ENCODE measurements at places on chromosomes 2 and 18.
A peak's percentile ranks its signal among the peaks of the same experiment; 100 is the strongest.

- no peak for DNase-seq
Observed at GRCh38 chr18:71403501-71403900, 1114.7 kb downstream of the SOCS6 start.

GRCh38 chr2:222964376-222965031, 87.5 kb upstream of the KCNE4 start:
- DNase-seq = no peak

DNA sequence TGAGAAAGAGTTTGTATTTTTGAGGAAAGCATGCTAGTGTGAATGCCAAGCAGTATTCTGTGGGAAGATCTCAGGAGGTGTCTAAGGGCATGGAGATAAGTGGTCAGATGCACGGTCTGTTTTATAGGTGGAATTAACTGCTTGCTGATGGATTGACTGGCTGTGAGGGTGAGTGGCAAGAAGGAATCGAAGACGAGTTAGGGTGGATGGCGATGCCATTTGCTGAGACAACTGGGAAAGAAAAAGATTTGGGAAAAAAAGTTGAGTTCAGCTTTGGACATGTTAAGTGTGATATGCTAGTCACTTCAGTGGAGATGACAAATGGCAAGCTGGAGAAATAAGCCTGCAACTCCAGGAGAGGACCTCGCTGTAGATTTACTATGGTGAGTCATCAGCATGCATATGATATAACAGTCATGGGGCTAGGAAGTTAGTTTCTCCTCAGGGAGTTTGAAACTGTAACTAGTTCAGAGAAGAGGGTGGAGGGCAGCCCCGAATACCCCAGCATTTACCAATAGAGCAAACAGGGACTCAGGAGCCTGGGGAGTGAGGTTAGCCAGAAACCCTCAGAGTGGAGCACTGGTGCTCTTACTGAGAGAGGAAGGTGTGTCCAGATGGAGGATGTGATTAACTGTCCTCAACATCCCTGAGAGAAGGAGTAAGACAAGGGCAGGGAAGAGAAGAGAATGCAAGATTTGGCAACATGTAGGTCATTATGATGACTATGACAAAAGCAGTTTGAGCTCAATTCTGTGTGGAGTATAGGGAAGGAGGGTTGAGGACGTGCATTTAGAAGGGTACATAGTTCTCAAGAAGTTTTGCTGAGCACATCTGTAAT, 2.0 kb upstream of the HK2 start:
- peak; percentile 64 for DNase-seq

- DNase-seq = no peak
Observed at GRCh38 chr2:121831841-121832240, 76.4 kb downstream of the TSN start.

GRCh38 chr2:121529439-121530211, 1.1 kb upstream of the RNU4ATAC start:
- no peak for DNase-seq

- peak; percentile 68 for DNase-seq
Observed at GRCh38 chr2:11748018-11748860, 1.8 kb downstream of the LPIN1 start.

GRCh38 chr2:32484937-32485336, 128.1 kb downstream of the BIRC6 start:
- DNase-seq = no peak

DNA sequence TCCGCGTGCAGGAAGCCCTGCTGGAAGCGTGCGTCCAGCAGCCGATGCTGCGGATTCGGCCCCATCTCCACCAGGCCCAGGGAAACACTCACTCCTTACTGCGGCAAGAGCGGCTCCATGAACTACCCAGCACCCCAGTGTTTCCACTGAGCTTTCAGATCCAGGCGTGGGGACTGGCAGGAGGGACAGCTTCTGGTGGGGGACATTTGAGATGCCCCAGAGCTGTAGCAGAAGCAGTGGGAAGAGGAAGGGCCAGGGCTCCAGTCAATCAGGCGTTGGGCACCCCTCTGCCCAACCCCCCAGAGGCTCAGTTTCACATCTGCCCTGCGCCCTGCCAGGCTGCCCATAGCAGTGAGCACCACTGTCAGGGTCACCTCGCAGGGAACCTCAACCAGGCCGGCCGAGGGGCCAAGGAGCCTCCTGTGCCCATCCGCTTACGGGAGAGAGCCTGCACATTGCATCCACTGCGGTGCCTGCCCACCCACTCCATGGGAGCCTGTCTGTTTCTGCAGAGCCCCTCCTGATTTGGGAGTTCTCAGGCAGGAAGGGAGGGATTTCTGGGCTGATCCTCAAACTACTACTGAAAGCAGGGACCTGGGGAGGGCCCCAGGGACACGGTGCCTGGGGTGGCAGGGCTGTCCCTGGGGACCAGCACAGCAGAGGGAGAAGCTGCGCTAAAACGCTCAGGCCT, 4.6 kb downstream of the AGXT start:
- DNase-seq = no peak

- DNase-seq = peak; percentile 75
Observed at GRCh38 chr2:27723372-27724144, 48.0 kb upstream of the MRPL33 start.

DNA sequence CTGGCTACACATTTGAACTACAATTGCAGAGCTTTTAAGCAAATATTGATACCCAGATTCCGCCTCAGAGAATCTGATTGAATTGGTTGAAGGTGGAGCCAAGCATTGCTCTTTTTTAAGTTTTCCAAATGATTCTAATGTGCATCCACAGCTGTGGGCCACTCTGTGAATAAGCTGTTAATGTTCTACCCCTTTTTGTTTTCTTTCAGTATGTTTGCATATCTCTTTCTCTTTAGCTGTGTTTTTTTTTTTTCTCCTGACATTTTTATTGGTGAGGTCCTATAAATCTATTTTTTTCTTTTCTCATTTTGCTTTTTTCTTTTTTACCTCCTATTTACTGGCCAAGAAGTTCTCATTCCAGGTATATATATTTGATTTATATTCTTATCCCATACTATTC, 6.5 kb downstream of the SCN3A start:
- no peak for DNase-seq

- DNase-seq = no peak
Observed at GRCh38 chr2:212939777-212940531, 211.5 kb downstream of the IKZF2 start.

- no peak for DNase-seq
Observed at GRCh38 chr18:37176621-37176934, 347.7 kb downstream of the KIAA1328 start.

DNA sequence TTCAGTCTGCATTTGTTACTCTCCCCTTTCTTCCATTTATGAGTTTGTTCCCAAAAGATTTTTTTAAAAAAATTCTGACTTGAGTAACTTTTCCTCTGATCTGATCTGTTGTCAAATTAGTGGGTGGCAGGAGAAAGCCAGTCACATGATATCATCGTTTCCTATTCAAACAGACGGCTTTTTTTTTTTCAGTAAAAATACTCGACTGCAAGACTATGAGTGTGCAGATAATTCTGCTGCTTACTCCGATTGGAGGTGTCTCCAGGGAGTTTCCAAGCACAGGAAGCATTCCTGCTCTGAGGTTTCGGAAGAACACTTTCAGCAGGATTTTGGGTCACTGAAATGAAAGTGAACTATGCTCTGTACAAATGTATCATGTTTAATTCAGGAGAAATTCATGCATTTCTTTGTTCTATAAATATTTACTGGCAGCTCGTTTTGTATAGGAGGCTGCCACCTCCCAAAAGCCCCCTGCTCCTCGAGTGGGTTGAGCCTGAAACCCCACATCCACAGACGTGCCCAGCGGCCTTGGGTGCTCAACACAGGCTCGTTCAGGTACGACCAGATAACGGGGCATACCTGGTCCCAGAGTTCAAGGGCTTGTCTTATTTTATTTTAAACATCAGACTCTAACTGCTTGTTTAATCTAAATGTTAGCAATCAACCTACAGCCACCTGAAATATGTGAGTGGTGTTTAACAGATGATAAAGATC, 126.9 kb upstream of the ZNF516 start:
- DNase-seq = no peak

- no peak for DNase-seq
Observed at GRCh38 chr2:157526070-157526469, 82.2 kb upstream of the CYTIP start.

DNA sequence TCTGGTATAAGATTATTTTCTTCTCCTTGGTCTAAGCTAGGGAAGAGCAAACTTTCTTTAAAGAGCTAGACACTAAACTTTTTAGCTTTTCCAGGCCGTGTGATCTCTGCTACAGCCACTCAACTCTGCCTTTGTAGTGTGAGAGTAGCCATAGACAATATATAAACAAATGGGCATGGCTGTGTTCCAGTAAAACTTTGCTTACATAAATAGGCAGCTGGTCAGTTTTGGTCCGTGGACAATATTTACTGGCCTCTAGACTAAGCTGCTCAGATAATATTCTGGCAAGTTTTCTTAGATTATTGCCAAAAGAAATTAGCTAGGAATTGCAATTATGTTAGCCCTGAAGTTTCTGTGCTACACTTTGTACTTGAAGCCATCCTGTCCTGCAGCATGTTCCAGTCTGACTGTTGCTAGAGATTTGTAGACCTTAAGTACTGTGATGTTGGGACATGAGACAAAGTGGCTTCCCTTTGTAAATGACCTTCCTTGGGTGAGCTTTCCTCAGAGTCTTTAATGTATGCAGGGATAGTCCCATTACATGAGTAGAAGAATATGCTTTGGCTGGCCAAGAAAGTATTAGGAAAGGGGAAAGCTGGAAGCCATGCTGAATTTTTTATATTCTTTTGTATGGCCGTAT, 126.9 kb downstream of the SOX11 start:
- DNase-seq = no peak

DNA sequence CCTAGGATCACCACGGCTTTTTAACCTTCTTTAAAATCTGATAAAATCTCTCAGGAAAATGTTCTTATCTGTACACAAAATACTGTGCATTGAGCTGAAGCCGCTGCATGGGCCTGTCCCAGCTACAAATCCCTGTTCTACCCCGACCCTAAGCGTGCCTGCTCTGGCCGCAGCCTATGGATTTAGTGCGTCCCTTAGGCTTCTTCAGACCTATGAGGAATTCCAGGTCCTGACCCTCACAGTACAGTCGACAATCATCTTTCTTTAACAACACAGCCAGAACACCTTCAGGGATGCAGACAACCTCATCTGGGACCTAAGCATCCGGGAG, 477 bp upstream of the WDCP start:
- DNase-seq = no peak

GRCh38 chr2:54813584-54813983, 90.1 kb downstream of the EML6 start:
- no peak for DNase-seq

- DNase-seq = no peak
Observed at GRCh38 chr2:62736899-62737559, 31.5 kb downstream of the EHBP1 start.

DNA sequence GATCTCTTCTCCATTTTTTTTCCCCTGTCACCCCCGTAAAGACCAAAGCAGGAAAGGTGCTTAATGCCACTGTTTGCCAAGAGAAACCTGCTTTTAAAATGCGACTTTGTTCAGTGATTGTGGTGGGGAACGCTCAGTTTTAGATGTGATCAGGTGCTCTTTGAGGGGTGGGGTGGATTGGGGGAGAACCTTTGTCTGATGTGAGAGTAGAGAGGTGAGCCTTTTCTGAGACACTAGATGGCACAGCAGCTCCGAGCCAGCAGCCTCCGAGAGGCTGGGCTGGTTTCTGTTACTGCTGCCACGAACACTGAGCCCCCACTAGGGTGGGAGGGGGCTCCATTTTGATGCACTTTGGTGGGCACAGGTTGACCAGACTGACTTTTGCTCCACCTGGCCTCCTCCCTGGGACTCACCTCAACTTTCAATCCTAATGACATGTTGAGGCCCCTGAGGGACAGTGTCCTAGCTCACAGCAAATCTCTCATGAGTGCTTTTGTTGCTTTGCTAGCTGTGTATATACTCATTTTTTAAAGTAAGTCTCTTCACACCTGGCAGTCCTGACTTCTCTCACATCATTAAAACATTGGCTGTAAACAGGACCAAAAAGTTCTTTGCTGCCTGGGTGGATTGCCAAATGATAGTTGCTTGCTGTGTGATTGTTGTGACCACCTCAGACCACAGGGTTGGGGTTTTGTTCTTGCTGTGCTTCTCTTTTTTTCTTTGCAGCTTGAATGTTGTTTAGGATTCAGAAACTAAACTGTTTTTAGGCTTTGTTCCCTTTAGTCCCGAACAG, 98.2 kb upstream of the MAP3K20 start:
- DNase-seq = no peak

DNA sequence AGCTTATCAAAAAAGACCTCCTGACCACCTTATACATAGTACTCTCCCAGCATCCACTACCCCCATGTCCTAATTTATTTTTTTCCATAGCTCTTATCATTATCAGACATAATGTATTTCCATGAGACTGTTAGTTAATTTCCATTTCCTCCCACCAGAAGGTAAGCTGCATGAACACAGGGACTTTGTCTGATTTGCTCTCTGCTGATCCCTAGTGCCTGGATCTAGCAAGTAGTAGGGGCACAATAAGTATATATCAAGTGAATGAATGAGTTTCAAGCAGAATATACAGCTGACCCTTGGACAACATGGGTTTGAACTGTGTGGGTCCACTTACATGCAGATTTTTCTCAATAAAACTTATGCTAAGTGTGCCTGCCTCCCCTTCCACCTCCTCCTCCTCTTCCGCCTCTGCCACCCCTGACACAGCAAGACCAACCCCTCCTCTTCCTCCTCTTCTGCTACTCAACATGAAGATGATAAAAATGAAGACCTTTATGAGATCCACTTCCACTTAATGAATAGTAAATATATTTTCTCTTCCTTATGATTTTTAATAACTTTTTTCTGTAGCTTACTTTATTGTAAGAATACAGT, 53.8 kb downstream of the CTAGE1 start:
- DNase-seq = no peak

DNA sequence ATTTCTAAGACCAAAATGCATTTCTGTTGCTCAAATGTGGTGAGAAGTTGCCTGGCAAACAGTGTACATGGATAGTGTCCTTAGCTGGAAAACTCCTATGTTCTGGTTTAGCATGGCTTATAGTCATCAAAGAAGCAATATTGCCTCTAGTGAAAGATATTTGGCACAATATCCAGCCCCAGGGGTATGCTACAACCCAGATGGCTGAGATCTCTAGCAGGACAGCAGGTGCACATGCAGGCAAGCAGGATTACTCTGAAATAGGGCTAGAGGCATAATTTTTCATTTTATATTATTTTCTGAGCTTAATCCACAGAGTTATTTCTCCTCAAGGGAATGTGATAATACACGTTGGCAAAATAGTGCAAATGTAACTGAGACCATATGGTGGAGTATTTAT, 34.0 kb downstream of the CCDC195 start:
- no peak for DNase-seq

DNA sequence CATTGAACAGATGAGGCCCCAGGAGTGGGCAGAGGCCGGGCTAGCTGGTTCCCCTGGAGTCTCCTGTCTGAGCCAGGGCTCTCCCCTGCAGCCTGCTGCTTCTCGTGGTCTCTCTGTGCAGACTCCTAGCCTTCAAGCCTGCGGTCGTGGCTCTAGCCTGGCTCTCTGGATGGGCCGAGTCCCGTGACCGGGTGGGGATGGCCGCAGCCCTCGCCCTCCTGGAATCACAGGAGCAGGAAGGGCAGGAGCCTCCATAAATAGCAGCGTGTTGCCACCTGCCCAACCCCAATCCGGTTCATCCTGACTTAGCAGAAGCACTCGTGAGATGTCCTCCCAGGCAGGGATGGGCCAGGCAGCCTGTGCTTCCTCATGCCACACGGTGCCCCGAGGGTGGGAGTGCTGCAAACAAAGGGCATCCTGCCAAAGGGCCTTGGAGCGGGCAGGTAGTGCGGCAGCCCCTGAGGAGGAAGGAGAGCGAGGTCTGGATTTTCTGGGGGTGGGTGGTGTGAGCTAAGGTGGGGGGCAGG, 43.9 kb downstream of the FOSL2 start:
- DNase-seq = no peak

- DNase-seq = no peak
Observed at GRCh38 chr18:10271481-10271880, 183.0 kb upstream of the APCDD1 start.

- no peak for DNase-seq
Observed at GRCh38 chr2:188623995-188624643, 332.4 kb downstream of the GULP1 start.

Data from activated CD4-positive, alpha-beta T cell treated with anti-CD3 and anti-CD28 coated beads, Interleukin-2, amount 10 ng/mL, durations not matched to agents 24 days and 14 days (primary cell).